Activated CD4-positive, alpha-beta T cell treated with anti-CD3 and anti-CD28 coated beads, Interleukin-2, amount 50 U/mL, for 4 hours (primary cell): ENCODE measurements at places on chromosomes 5 and 9.

DNA sequence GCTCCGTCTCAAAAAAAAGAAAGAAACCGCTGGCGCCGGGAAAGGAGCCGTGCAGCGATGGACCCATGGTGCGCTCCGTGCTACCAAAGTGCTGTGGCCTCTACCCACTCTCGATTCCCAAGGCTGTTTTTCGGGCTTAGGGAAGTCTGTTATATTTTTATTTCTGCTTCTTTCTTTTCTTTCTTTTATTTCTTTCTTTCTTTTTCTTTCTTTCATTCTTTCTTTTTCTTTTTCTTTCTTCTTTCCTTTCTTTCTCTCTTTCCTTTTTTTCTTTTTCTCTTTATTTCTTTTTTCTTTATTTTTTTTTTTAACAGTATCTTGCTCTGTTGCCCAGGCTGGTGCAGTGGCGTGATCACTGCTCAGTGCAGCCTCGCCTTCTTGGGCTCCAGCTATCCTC is 87.5 kb downstream of the ANXA2R start:
- DNase-seq: no peak

DNA sequence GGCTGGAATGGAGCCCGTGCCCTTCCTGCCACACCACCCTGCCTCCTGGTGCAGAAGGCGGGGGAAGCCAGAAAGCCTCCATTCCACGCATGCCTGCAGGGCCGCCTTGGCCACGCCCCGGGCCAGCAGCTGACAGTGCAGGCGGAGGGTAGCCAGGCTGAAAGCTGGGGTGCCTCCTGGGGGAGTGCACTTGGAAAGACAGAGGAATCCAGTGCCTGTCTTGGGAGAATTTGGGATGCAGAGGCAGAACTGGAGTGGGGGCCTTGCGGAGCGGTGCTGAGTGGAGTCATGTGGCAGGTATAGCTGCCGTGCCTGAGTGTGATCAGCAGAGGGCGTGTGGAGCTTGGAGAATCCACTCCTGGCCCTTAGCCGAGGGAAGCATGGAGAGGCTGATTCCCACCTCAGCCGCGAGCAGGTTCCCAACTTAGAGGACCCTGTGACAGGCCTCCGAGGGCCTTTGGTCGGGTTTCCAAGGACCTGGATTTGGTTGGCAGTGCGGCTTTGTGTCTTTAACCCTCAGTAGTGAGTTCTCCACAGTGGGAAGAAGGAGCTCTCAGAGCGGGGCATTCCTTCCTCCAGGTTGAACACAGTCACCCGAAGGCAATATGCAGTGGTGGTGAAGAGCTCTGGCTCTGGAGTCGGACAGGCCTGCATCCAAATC is 9.1 kb upstream of the URM1 start:
- DNase-seq: peak; percentile 59

DNA sequence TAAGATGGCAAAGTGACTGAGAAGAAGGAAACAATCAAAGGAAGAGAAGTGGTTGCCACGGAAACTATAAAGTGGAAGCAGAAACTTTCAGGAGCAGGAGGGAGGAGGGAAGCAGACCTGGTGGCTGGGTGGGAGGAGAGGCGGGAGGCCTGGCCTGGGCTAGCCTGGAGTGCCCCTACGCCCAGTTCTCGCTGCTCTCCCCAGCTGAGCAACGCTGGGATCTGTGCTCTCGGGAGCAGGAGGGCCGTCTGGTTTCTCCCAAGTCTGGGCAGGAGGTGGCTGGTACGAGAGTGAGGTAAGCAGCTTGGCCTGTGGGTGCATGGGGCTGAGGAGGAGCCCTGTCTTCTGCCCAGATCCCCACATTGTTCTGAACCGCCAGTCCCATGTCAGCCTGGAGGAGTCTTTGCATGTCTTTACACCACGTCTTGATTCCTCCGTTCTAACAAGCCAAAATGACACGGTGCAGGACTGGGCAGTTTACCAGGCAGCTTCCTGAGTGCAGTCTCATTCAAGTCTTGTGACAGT is 15.0 kb upstream of the DAB2IP start:
- no peak for DNase-seq

DNA sequence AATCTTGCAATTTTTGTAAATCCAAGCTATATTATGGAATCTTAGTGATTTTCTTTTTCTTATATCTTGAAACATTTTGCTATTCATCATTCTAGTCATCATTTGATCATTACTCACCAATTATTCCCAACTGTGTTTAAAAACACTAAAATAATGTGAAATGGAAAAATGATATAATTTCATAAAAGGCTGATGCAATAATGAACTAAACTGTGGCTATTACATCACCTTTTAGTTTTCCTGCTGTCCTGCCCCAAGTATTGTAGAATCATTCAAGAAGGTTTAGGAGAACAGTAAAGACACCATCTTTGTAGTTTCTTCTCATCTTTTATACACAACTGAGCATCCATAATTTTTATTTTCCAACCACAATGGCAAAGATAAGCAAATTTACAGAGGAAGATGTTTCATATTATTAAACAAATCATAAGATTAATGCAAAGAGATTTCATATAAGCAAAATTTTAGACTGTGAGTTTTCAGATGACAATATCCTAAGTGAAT is 431.0 kb upstream of the SLC30A5 start:
- DNase-seq: no peak

GRCh38 chr5:161299053-161299452 is 247.5 kb downstream of the GABRB2 start:
- DNase-seq: no peak

DNA sequence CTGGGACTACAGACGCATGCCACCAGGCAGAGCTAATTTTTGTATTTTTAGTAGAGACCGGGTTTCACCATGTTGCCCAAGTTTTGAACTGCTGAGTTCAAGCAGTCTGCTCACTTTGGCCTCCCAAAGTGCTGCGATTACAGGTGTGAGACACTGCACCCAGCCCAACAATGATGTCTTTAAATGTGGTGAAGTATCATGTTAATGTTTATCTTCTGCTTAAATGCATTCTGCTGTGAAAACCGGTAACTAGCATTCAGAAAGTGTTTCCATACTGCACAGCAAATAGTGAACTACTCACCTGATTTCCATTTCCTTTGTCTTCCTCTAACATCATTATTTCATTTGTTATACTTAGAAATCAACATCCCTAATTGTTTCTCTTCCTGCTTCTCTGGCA is 264.0 kb upstream of the ITGA1 start:
- DNase-seq: no peak

DNA sequence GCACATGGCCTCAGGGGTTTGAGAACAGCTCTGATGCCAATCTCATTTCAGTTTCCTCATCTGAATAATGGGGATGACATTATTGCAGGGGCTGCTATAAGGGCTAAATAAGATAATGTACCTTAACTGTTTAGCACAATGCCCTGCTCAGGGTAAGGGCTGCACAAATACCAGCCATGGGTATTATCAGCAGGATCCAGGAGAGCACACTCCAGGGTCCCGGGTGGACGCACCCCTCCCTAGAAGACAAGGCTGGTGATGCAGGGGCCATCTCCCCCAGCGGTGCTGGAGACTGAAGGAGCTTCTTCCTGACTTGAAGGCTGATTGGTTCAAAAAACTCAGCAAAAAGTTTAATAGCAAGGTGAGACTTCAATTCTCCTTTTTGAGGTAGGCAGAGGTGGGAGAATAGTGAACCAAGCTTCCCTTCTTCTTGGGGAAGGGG is 2.7 kb upstream of the CXXC5 start:
- no peak for DNase-seq

- no peak for DNase-seq
These were observed 406.9 kb upstream of the ACTBL2 start for GRCh38 chr5:57889558-57889957.

- no peak for DNase-seq
These were observed 193.6 kb downstream of the GLIS3 start for GRCh38 chr9:4106081-4106759.

- no peak for DNase-seq
These were observed 106.2 kb downstream of the ADAMTSL1 start for GRCh38 chr9:18580151-18580550.

DNA sequence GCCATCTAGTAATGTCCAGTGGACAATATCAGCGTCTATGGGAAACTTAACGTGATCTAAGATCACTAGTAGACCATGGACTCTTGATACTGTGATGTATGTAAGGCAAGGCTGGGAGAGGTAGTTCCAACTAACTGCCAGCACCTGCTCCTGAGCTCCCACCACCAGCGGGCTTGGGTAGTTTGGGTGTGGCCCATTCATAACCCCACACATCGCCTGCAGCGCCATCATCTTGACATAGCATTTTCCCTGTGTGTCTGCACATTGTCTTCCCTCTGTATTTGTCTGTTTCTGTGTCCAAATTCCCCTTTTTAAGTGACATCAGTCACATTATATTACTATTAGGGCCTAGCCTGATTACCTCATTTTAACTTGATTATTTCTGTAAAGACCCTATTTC is 28.1 kb upstream of the GSN start:
- DNase-seq: no peak

GRCh38 chr9:95280745-95281144 is 36.8 kb downstream of the FANCC start:
- no peak for DNase-seq

GRCh38 chr5:135490245-135491037 is 38.3 kb upstream of the TIFAB start:
- no peak for DNase-seq

GRCh38 chr5:154898210-154898609 is 39.8 kb downstream of the CNOT8 start:
- DNase-seq: no peak

DNA sequence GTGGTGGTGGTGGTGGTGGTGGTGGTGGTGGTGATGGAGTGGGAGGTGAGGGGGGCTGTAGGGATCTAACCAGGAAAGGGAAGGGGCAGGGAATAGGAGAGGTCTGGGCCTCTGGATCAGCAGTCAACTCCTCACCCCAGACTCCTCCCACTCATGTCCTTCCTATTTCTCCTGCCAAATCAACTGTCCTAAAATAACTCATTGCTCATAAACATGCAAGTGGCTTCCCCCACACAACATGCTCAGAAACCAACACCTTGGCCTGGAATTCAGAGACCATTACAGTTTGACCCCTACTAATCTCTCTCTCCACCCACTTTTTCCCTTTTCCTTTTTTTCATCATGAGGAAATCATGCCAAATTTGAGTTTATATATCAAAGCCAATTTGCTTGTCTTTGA is 8.4 kb upstream of the FSD1L start:
- no peak for DNase-seq

DNA sequence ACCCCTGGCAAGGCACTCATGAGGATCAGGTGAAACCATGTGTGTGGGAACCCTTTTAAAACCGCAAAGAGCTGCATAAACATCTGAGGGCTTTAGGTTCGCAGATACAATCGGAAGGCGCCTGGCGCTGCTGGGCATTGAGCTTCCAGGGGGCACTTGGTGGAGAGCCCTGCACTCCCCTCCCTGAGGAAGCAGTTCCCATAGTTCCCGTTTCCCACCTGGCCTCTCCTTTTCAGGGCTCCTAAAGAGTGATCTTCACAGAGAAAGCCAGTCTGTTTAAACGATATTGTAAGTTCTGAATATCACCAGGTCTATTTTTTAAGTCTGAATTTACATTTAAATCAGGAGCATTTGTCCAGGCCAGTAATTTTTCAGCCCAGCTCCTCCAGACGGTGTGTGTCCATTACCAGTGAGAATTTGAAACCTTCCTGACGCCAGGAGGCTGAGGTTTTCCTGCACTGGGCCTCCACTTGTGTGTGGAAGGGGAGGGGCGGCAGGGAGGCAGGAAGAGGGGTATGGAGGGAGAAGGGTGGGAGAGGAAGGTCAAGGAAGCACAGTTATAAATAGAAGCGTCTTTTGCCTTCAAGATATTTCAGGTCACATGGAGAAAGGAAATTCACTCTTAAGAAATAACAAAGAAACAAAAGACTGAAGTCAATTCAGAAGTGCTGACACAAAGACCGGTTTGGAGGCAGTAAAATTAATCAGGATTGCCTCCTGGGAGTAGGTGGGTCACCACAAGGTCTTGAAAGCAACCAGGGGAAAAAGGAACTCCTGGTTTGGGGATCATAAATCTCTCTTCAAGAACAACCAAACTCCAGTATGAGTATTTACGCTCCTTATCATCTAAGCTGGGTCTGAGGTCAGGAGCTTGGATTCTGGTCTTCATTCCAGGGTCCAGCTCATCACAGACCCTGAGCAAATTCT is 14.3 kb upstream of the MGAT1 start:
- no peak for DNase-seq

DNA sequence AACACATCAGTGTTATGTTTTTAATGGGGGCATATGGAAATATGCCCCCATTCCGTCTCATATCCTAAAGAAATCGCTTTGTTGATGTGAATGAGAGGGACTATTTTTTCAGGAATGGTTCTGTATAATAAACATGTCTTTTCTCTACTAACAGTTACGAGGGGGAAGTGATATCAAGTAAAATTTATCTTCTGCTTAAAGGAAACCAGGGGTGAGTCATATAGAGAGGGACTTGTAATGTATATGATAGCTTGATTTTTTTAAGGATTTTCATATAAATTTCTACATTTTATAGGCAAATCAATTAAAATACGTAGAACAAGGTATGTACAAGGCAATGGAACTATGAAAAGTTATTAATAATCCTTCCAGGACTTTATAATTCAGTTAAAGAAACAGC is 207.1 kb downstream of the SEMA5A start:
- DNase-seq: no peak

DNA sequence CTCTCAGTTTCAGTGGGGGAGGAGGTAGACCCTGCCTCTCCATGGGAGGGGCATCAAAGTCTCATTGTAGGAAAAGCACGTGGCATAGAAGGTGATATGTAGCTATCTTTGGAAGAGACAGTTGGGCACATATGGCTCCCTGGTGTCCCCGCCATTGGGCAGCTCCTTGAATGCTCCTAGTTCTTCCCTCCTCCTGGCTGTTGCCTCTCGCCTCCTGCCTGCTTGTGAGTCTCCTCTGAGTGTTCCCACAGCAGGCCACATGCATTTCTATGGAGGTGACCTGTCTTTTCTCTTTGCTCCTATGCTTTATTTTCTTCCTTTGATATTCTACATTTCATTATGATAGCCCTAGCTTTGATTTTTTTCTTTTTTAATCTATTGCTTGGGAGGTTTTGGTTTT is 138.5 kb downstream of the ARHGAP26 start:
- no peak for DNase-seq

DNA sequence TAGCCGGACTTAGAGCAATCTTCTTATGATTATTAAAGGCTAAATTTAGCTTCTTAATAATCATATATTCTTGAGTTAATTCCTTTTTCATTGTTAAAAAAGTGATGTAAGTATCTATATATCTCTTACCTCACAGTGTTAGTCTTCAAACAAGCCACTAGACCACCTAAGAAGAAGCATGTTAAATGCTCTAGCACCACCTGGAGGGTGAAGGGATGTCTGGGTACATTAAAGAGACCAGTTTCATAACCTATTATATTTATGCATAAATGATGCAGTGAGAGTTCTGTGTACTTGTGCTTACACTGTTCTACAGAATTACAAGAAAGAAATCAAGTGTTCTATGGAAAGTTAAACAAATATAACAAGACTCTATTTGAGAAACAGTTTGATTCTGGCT is 55.9 kb upstream of the SLCO6A1 start:
- no peak for DNase-seq

- no peak for DNase-seq
These were observed 139.7 kb upstream of the RUSC2 start for GRCh38 chr9:35350212-35350611.
